Hindlimb muscle (tissue), 1 donor: ENCODE measurements at places on chromosomes 1 and 21. TPM values are rescaled to one million over a fixed set of nuclear protein-coding genes. Genes with fewer than 3 reads are reported as not detected.

DNA sequence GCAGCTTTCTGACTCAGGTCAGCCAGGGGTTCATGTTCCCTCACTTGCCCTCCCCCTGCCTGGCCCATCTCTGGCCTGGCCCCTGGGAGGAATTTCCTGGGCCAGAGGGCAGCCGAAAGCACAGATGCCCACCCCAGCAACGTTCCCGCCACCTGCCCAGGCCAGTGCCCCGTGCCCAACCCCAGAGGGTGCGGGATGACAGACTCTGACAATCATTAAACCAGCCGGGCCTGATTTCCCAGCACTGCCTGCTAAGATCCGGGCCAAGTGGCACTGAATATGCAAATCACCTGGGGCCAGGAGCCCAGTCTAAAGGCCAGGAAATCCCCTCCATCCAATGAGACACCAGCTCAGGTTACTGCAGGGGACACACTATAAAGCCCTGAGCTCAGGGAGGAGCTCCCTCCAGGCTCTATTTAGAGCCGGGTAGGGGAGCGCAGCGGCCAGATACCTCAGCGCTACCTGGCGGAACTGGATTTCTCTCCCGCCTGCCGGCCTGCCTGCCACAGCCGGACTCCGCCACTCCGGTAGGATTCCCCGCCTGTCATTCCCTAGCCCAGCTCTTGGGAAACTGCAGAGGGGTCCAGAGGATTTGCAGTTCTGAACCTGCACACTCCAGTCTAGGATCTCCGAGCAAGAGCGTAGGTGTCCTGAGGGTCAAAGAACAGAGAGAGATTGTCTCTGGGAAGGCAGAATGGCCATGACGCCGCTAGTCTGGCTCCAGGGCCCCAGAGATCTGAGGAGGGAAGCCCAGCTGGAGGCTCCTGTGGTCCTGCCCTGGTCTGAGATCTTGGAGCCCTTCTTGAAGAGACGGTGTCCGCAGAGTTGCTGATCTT lies at the start of gene ELF3:
ELF3 (plus strand) TSS at position 408 of the 836 bp plus-strand sequence. CDS start 550 bp downstream, outside the sequence.
- DNase-seq: no peak

DNA sequence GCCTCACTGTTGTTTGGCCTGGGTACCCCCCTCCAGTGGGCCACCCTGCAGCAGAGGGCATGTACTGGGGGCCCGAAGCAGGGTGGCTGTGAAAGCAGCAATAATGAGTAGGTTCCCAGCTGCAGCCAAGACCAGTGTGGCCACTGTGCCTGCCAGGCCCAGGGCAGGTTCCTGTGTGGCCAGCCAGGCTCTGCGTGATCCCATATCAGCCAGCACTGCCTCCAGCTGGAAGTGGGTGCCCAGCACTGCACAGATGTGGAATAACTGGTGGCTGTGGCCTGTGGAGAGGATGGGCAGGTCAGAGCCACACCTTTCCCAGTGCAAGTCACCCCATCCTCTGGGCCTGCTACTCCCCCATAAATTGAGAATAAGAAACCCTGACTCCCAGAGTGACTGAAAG lies 2.1 kb downstream of the BGLAP start:
- no peak for DNase-seq

DNA sequence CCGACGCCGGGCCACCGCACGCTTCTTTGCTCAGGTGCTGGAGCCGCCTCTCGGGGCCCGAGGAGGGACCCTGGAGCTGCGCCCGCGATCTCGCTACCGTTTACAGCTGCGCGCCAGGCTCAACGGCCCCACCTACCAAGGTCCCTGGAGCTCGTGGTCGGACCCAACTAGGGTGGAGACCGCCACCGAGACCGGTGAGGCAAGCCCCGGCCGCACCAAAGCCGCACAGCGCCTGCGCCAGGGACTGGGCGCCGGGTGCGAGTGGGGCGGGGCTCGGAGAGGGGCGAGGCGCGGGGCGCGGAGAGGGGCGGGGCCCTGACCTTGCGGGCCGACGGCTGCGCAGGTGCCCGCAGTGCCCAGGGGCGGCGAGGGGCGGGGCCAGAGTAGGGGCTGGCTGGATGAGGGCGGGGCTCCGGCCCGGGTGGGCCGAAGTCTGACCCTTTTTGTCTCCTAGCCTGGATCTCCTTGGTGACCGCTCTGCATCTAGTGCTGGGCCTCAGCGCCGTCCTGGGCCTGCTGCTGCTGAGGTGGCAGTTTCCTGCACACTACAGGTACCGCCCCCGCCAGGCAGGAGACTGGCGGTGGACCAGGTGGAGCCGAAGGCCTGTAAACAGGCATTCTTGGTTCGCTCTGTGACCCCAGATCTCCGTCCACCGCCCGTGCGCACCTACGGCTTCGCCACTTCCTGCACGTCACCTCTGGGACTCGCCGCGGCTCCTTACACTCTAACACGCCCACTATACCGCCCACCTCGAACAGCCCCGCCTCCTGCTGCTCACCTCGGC lies 9.8 kb upstream of the CDC20 start:
- peak; percentile 47 for DNase-seq

GRCh38 chr1:9817734-9818133 lies 6.0 kb downstream of the CLSTN1 start:
- DNase-seq: no peak

DNA sequence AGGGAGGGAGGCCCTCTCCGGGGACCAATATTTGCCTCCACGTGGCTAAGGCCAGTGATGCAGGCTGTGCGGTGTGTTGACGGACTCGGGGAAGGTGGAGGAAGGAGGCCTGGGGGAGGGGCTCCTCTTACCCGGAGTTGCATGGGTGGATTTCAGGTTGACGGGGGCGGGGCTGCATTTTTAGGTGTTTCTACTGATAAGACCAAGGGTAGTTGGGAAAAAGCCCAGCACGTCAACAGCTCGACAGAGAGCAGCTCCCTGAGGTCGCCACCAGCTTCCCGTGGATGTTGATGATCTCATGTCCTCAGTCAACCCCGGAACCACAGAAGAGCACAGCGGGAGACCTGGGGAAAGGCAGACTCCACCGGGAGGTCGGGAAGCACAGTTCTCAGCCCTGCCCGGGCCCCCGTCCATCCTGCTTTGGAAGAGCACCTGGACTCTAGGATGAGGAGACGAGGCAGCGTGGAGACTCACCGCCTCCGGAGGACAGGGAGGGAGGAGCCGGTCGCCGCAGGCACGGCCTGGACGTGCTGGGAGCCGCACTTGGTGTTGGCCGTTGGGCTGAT lies 32.9 kb upstream of the COL6A1 start:
- no peak for DNase-seq

- peak; percentile 94 for DNase-seq
These were observed 101.8 kb downstream of the NFIA start for GRCh38 chr1:61184040-61184713.

GRCh38 chr1:40692429-40692895 lies 958 bp downstream of the NFYC start:
- peak; percentile 22 for DNase-seq

GRCh38 chr1:175409938-175410337 lies 217.4 kb upstream of the KIAA0040 start:
- no peak for DNase-seq

DNA sequence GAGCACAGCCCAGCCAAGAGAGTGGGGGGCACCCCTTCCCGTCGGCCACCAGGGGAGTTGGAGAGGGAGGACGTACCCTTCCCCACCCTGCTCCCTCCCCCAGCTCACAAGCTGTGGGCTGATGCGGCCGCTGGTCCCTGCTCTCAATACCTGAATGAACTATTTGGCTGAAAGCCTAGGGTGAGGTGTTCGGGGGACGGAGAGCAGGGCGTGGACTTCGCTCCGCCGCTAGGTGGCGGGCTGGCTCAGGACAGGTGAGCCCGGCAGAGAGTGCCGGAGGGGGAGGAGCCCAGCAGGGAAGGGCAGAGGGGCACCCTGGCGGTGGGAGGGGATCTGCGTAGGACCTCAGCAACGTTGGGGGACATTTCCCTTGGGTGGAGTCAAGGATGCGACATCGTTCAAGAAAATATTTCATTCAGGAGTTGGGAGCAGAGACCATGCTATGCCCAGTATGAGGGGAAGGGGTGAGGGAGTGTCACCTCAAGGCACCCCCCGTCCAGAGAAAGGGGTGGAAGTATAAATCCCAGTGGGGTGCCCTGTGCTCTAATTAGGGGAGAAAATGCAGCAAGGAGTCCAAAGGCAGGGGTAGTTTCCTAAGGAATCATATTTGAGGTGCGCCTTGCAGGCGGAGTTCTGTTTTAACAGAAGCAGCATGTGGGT lies 12.0 kb upstream of the RHBG start:
- DNase-seq: peak; percentile 31

GRCh38 chr1:179034720-179035119 lies 9.0 kb downstream of the FAM20B start:
- DNase-seq: no peak

- no peak for DNase-seq
These were observed 32.2 kb upstream of the MPZL1 start for GRCh38 chr1:167689567-167689920.

NPR1 gene
- polyA plus RNA-seq: 17.2 TPM

IQGAP3 gene
- 6.7 TPM for polyA plus RNA-seq

VWA5B1 gene
- 0.15 TPM for polyA plus RNA-seq

CFHR1 gene
- not detected for polyA plus RNA-seq

CNIH3 gene
- polyA plus RNA-seq: 1.2 TPM

TNFSF4 gene
- polyA plus RNA-seq: 2.5 TPM

RGS8 gene
- not detected for polyA plus RNA-seq
